ENCODE measurements at places on chromosomes 11 and 22.

DNA sequence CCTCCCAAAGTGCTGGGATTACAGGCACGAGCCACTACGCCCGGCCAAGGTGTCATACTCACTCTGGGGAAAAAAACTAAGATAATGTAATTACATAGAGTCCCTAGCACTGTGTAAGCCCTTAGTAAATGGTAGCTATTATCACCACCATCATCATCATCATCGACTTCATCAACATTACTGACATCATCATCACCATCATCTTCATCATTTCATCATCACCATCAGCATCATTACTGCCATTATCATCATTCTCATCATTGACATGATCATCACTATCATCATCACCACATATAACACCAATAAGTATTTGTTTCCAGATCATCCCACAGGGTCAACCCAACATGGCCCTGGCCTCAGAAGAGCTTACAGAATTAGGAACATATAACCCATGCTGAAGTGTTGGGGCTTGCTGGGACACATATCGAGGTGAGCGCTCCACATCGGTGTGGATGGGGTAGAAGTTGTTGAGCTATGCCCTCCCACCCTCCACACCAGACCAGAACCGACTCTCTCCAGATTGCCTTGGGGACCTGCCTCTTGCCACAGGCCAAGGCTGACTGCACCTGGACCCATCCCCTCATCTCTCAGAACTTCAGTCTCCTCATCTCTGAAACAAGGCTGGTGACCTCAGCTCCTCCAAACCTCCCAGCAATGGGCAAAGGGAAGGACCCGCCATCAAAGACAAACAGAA lies 14.7 kb upstream of the CD5 start:
- no peak for DNase-seq

- DNase-seq = no peak
These were observed 44.9 kb upstream of the VSTM5 start for GRCh38 chr11:93895106-93895862.

- no peak for DNase-seq
These were observed 380.5 kb downstream of the TENM4 start for GRCh38 chr11:79060081-79060953.

GRCh38 chr11:62054484-62055121 lies 69.2 kb upstream of the INCENP start:
- DNase-seq = no peak

DNA sequence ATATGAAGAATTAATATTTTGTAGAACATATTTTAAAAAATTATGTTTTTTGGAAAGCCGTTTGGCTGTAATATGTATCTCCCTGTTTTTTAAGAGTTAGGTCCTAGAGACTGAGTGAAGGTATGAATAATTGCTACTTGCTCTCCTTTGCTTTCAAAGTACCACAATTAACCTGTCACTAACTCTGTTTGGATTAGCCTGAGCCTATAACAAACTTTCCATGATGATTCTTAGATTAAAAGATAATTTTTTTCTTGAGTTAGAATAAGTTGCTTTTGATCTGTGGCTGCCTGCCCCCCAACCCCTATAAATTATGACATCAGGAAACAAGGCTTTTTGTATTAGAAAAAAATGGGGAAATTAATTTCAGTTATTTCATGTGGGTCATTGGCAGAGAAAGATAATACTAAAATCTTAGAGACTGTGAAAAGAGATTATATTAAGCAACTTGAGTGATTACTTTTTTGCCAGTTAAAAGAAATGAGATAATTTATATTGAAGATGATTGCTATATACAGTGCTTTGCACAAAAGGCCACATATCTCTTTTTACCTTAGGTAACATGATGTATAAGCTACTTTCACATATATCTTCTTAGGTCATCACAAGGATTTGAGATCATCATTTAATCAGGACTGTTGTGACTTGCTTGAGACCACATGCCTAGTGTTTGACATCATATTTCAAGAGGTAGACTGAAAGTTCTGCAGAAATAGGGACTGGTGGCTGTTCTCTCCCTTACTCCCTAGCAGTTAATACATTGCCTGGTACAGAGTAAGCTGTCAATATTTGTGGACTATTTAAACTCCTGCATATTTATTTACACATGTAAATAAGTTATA lies 9.6 kb downstream of the MTMR3 start:
- no peak for DNase-seq

DNA sequence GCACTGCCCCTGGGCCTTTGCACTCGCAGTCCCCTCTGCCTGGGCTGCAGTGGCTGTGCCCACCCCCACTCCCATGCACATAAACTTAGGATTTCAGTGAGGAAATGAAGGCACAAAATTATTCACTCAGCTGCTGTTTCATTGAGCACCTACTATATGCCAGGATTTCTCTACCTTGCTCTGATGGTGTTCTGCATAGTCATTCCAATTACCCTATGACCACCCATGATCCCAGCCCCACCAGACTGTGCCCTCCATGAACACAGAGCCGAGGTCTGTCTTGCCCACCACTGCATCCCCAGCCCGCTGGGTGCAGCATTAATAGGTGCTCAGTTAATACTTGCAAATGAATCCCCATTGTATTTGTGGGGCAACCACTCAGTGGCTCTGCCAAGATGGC lies 10.9 kb downstream of the CYTH4 start:
- no peak for DNase-seq

GRCh38 chr11:34844463-34845112 lies 71.6 kb downstream of the APIP start:
- no peak for DNase-seq

DNA sequence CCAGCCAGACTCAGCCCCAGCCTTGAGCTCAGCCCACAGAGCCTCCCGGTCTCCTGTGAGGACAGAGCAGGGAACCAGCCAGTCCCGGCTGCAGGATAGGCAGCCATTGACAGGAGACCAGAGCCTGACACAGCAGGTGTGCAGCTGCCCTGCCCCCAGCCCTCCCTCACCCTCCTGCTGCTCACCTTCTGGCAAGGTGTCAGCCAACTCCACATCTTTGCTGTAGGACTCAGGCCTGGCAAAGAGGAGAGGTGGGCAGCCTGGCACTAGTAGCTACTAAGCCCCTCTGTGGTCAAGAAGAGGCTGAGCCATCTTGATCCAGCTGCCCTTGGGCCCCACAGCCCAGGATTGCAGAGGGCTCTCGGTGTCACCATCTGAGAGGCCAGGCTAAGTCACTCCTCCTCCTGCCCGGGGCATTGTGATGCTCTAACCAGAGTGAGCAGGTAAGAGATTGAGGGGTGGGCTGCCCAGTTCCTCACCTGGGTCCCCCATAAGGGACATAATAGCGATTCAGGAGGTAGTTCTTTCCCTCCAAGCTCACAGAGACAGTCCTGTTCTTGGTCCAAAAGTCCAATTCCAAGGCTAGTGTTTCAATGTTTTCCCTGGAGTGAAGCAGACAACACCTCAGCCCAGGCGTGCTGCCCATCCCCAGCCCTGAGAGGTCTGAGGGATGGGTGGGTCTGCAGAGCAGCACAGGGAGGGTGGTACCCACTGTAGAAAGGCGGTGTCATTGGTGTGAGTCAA lies 18.6 kb downstream of the TREH start:
- DNase-seq = no peak

DNA sequence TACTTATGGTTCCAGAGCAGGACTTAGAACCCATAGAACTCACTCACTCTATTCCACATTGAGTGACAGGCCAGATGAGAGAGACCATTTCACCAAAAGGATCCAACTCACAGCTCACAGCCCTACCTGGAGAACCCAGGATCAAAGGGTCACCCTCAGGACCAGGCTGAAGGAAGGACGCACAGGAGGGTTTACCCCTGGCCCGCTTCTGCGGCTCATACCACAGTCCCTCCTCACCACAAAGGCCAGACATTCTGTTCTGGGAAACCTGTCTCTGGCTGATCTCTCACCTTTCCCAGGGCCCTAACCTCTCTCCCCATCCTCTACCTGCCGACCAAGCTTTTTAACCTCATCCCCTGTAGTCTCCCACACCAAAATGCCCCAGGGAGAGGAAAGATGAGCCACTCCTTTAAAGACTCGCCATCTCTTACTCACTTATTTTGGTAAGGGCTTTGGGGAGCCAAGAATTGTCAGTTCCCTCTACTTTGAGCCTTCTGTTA lies 4.7 kb downstream of the FOSL1 start:
- DNase-seq = no peak

DNA sequence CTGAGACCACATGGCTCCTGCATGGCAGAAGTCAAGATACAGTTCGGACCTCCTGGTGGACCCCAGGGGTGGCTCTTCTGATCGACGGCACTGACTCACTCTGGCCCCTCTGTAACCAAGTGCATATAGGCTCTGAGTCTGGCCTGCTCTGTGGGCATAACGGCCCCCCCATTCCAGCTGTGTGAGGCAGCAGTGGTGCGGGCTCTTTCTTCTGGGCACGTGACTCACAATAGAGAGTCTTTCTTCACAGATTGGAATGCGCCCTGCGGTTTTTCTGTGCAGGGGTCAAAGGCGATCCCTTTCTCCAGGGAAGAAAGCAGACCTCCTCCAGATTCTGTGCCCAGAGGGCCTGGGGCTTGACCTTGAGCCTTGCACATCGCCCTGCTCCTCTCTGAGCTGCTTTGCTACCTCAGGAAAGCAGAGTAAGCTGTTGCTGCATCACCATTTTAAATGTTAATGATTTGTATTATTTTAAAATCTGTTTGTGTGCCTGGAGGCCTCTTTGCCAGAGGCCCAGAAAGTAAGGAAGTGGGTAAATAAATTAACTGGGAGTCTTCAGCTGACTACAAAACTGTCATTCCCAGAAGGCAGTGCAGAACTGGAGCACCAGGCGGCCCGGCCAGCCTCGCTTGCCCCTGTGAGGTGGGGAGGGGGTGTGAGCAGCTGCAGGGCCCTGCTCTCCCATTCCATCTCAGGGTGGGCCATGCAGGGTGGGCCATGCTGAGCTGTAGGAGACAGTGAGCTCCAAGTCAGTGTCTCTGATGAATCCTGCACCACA lies 199.0 kb downstream of the GRIK4 start:
- DNase-seq = no peak

DNA sequence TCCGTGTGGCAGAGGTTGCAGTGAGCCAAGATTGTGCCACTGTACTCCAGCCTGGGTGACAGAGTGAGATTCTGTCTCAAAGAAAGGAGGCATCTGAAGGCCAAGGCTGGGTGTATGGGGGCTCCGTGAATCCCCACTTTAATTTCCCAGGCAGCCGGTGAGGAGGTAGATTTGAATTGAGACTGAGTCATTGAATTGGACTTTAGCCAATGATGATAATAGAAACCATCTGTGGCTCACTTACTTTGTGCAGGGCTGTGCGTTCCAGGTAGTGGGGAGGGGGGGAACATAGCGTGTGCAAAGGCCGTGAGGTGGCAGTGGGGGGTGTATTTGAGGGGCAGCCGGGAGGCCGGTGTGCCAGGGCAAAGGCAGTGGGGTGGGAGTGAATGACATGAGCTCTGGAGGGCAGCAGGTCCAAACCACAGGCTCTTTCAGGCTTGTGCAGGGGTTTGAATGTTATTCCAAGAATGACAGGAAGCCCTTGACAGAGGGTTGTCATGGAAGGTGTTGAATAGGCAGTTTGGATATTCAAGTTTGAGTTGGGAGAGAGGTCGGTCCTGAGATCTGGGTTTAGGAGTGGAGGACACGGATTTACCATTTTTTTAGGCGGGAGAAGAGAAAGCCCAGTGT lies 6.1 kb downstream of the ARHGAP8 start:
- no peak for DNase-seq

DNA sequence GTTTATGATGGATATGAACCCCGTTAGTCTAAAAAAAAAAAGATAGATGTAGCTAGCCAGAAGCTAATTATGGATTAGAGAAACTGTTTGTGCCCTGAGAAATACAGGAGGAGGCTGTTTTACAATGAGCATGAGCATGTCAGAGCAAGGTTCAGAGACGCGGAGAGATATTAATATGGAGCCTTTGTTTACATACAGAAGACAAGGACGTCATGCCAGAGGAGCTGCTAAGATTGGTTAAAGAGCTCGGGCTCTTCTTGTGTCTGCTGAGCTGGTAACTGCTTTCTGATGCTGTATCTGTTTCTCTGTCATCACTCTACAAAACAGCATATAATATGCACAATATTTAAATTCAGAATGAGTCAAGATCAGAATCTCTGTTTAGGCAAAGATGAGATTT lies 24.9 kb upstream of the CCDC89 start:
- no peak for DNase-seq

- no peak for DNase-seq
These were observed 263.6 kb downstream of the CTTN start for GRCh38 chr11:70661761-70662501.

DNA sequence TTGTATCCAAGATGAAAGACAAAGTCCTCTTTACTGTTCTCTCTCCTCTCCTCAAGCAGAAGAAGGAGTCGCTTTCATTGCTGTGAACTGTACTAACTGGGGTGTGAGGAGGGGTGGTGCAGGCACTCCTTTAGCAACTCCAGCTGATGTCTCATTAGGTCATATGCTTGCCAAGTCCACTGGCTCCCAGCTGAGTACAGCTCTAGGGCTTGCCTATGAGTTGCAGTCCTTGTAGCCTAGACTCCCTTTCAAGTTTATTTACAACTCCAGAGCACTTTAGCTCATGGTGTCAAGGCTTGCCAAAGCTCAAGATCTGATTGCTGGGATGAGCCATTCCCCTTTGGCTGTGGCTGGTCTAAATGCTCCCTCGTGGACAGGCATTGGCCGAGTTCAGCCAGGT lies 55.1 kb upstream of the PDGFD start:
- no peak for DNase-seq

DNA sequence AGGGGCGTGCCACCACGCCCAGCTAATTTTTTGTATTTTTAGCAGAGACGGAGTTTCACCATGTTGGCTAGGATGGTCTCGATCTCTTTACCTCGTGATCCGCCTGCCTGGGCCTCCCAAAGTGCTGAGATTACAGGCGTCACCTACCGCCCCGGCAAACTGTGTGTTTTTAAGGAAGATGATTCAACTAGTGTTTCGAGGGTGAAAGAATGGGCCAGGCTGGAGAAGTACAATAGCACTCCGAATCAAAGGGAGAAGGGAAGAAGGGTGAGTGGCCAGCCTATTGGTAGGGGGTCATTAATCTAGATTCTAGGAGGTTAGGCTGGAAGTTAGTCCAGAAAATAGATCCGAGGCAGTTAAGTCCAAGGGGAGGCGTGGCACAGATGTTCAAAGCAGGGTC lies 2.9 kb upstream of the CECR2 start:
- no peak for DNase-seq

GRCh38 chr11:122864386-122865115 lies 18.0 kb upstream of the JHY start:
- DNase-seq = no peak

DNA sequence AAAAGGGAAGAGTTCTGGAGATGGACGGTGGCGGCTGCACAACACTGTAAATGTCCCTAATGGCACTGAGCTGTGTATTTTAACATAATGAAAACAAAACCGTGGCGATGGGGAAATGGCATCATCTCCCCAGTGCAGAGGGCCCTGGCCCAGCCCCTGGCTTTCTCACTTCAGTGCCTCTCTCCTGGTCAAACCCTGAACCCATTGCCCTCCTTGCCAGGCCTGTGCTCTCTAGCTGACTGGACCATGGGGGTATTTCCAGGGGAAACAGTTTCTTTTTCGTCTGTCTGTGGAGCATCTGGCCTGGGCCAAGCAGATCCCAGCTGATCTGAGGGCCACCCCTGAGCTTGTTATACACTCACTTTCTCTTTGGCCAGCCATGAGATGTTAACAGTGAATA lies 17.4 kb upstream of the NAP1L4 start:
- no peak for DNase-seq

GRCh38 chr11:2126520-2127085 lies 12.6 kb downstream of the IGF2 start:
- no peak for DNase-seq

GRCh38 chr11:98793276-98793675 lies 227.5 kb upstream of the CNTN5 start:
- no peak for DNase-seq
